ENCODE measurements at places on chromosomes 2 and 18.

DNA sequence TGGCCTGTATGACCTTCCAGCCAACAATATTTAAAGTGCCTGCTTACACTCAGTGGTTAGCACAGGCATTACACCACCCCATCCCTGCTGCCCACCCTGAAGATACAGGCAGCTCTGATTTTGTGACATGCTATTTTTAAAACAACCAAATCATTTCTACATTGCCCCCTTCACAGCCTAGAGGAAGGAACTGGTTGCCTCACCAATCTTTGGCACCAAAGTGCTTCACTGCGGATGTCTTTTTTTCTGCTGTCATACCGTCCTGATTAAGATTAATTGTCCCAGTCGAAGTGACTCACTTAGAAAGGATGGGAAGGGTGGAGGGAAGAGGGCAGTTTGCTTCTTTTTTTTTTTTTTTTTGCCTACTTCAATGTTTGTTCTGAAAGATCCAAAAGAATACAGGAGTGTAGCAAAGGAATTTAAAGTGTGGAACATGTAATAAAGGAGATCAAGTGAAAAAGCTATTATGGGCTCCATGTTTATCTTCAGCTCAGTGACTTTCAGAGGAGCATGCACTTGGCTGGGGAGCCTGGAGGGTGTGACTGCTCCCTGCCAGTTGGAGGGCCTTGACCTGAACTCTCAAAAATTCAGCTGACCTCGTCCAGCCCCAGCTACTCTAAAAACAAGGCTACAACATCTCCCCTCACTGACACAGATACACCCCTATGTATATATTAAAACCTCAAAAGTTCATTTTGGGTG lies 501.1 kb upstream of the TNP1 start:
- DNase-seq, result no peak

- DNase-seq, result no peak
Measured at GRCh38 chr18:34864836-34865497, 154.9 kb downstream of the DTNA start.

DNA sequence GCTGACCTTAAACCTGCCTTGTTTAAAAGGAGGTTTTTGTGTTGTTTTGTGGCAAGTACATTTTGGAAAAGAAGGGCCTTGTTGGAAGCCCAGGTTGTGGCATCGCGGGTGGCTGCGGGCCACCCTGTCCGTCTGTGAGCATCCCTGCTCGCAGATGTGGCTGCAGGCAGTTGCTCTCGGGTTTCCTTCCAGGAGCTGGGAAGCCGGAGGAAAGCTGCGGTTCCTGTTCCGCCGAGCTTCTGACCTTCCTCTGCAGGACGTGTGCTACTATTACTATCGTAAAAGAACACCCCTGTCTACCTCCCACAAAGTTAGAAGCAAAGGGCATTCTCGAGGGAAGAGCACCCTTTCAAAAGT lies 766 bp downstream of the MFF start:
- no peak for DNase-seq

- DNase-seq, result no peak
Measured at GRCh38 chr2:176138923-176139660, 9.6 kb downstream of the HOXD8 start.

DNA sequence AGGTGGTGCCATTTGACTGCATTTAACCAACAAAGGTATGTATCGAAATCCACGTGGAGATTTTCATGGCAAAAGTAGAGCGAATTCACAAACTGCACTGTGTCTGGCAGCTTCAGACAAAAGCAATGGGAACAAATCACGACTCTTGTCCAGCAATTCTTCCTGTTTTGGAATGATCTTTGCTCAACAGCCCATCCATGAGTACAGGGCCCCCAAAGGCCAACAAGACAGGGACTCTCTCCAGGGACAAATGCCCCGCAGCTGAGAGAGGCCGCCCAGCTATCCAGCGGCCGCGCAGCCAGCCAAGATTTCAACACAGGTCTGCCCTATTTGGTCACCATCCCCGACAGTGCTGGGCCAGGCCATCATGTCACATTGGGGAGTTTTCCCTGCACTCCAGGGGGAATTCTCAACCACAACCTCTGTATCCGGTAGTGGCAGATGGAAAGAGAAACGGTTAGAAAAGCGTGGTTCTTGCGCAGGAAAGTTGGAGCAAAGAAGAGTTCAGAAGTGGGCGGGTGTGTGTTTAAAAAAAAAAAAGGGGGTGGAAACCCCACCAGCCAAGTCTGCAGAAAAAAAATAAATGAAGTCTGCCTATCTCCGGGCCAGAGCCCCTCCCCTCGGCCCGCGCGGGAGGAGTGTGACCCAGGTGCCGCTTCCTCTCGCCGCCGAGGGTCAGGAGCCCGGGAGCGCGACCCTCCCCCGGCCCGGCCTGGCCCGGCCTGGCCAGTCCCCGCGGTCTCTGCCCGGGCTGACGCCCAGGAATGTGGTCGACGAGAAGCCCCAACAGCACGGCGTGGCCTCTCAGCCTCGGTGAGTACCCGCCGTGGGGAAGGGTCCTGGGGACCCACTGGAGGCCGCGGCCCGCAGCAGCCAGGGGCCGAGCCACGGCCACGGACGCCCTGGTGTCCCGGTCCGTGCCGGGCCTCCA lies at the start of gene GYPC:
Gene GYPC, plus strand, starts transcription at position 659 of the 931 bp plus-strand sequence. Its CDS starts 106 bp downstream, at position 765.
- no peak for DNase-seq

DNA sequence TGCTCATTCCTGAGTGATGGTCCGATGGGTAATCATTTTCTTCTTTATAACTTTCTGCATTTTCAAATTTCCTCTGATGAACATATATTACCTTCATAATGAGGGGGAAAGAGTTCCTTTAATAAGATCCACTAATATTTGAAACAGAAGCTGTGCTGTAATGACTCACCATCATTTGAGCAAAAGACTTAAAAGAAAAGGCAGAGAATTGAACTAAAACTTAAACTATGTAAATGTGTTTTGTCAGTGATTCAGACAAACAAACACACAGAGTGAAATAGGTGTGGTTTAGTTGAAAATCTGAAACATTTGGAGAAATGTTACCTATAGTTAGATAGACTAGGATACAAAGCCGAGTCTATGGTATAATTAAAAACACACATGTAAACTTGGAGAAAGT lies 209.6 kb downstream of the STK39 start:
- DNase-seq, result no peak

GRCh38 chr2:135905679-135906078 lies 29.4 kb upstream of the MCM6 start:
- no peak for DNase-seq

DNA sequence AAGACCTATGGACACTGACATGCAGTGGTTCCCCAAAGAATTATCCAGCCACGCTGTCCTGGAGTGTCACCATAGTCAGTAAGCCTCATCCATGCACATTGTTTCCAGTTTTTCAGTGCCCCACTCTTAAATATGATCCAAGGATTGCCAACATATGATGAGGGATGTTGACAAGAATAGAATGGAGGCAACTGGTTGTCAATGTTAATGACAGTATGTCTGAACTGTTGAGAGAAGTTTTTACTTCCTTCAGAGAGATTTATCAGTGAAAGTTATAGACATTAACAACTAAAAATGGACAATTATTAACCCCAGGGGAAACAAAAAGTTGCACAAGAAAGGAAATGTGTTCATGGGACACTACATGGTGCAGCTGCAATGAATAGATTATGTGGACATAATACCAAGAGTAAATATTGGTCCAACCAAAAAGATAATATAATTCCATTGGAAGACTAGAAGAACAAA lies 69.9 kb downstream of the CYP26B1 start:
- DNase-seq, result no peak

DNA sequence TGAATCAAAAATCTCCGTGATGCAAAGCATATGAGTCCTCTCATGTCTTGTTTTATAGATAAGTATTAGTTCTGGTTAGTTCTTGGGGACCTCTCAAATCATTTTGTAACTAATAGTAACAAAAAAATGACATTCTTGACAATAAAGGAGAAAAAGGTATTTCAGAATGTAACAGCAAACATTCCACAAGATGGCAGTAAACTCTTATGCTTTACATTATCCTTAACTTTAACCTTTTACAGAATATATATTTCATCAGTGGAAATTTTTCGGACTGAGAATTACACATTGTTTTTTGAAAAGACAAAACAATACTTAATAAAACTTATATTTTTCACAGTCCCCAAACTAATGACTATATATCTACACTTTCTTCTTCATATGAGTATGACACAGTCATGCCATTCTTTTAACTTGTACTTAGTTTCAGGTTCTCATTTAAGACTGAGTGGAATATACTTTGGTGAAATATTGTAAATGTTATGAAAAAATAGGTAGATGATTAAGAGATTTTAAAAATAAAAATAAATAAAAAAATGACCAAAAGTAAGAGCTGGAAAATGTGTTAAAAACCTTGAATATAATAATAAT lies 142.9 kb upstream of the NXPH2 start:
- no peak for DNase-seq

GRCh38 chr2:207110715-207111114 lies 55.0 kb downstream of the KLF7 start:
- DNase-seq, result no peak

GRCh38 chr2:212845941-212846340 lies 305.5 kb downstream of the IKZF2 start:
- DNase-seq, result no peak

DNA sequence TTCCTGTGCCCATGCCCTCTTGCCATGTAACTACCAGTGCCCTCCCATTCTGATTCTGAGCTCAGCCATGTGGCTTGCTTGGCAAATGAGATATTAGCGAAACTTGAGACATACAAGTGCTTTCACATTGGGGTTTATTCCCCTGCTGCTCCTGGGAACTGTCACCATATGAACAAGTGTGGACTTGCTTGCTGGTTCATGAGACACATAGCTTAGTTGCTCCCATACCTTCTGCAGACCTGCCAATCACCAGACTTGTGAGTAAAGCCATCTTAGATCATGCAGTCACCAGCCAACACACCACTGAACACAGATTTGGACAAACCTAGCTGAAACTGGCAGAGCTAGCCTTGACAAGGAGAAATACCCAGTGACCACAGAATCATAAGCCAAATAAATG lies 155.1 kb downstream of the SS18 start:
- DNase-seq, result no peak

- DNase-seq, result no peak
Measured at GRCh38 chr18:54991981-54992380, 32.7 kb upstream of the CCDC68 start.

GRCh38 chr2:234305846-234306245 lies 191.0 kb downstream of the ARL4C start:
- no peak for DNase-seq

GRCh38 chr18:9616049-9616448 lies 1.7 kb upstream of the PPP4R1 start:
- no peak for DNase-seq

Measured in NCI-H1417 treated with DMSO at 0.1 percent for 48 hours (cell line).